ENCODE measurements at places on chromosomes 12 and 14.

DNA sequence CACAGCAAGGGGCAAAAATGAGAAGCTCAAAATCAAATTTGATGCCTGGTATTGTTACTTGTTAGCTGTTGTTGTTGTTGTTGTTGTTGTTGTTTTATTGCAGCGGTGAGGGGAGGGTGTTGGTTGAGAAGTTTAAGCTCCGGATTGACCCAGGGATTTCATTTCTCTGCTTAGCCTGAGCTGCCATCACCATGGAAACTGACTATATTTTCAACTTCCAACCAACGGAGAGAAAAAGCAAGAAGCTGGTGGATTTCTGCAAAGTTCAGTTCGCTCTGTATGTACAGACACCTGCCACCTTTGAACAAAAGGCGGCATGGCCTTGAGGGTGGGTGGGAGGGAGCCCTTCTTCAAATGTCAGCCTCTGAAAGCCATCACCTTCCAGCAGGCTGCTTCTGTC, 194.5 kb upstream of the NOS1 start:
- no peak for DNase-seq

DNA sequence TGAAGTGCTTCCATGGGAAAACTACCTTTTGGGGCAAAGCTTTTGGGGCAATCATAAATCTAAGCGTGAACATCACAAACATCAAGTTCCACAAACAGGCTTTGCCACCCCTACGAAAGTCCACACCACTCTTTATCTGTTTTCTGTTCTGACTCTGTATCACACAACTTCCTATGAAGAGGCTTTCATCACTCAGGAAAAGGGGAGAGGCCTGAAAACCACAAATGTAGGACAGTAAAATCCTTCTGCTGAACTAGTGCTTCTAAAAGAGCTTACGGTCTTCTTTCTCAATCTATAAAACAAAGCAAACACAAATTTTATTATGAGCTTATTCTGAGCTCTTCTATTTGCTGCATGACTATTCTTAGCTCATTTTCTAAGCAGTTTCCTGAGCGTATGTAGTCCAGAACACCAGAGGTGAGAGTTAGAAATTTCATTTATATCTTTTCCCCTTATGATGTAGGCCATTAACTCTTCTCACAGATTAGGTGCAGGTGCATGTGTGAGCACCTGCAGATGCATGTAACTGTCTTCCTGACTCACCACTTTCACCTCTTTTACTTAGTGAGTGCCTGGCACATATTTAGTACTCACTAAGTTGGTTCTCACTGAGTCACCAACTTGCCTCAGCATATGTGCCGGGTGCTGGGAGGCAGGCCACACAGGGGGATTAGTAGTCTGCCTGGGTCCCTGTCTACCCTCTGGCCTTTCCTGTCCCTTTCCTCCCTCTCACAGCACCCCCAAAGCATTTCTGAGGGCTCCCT, 32.9 kb upstream of the SYCP3 start:
- DNase-seq: peak; percentile 91

GRCh38 chr12:64650762-64651161, 40.5 kb downstream of the RASSF3 start:
- DNase-seq: no peak

DNA sequence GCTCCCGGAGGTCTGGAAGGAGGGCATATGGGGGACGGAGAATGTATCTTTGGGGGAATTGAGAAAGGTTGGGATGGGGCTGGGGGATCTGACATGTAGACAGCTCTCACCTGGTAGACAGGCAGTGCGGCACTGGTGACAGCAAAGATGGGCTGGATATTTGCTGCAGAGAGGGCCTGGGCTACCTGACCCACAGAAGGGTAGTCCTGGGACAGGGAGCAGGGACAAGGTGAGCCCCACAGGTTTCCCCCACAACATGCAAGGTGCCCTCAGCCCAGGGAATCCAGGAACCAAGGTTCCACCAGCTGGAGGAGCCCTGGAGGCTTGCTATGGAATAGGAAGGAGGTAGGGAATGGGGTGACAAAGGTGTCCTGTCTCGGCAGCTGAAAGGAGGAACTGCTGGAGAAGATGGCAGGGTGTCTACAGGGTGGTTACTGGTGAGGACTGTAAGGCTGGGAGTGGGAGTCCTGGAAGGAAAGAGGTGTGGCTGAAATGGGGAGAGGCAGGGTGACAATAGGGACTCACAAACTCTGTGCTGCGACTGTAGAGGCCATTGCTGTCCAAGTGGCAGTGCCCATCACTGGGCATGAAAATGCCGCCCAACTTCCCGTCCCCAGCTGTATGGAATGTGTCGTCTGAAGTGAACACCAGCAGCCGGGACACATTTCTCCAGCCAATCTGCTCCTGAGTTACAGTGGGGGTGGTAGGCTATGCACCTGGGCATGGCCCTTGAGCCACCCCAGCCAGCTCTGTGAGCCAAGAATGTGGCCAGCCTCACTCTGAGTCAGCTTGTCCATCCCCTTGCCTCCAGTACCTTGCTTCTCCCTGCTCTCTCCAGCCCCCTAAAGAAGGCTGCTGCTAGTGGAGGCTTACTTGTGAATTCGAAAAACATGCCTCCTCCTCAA, 11.3 kb downstream of the ITGB7 start:
- no peak for DNase-seq

- no peak for DNase-seq
Measured at GRCh38 chr12:115466076-115466475, 782.1 kb upstream of the TBX3 start.

- no peak for DNase-seq
Measured at GRCh38 chr14:78975734-78976133, 805.6 kb downstream of the NRXN3 start.

DNA sequence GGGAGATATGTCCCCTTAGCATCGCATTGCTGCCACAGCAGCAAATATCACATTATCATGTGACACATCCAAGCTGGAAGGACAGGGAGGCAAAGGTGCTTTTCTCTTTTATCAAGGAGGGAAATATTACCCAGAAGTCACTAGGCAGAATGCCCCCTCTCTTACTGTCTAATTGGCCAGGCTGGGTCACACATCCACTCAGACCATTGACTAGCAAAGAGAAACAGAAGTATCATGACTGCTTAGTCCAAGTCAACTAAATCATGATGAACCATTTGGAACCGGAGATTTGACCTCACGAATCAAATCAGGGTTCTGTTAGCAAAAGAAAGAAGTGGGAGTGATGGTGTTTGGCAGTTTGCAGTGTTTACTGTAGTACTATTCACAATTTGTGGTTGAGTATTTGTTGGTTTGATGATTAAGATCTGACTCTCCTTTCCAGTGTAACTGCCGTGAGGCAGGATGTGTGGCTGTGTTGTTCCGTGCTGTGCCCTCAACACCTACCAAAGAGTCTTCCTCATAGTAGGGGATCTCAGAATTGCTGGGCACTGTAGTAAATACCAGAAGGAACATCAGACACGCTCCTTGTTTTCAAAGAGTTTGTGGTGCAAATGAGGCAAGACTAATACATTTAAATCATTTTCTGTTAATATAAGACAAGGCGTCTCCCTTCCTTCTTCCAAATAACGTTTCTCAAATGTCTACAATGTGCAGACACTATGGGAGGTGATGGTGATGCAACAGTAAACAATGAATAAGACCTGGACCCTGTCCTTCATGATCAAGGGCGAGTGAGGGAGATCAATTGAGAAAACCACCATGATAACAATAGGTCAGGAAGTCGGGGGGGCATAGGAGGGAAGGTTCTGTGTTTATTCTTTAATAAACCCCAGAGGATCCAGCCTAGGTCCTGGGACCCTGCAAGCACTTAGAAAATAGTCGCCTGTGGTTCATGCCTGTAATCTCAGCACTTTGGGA, 194.4 kb upstream of the CRY1 start:
- no peak for DNase-seq

- peak; percentile 95 for DNase-seq
Measured at GRCh38 chr12:29242921-29243431, 93.9 kb downstream of the FAR2 start.

GRCh38 chr14:72818998-72819397, 74.9 kb downstream of the DPF3 start:
- DNase-seq: no peak

- DNase-seq: peak; percentile 10
Measured at GRCh38 chr12:2613326-2614073, 181.3 kb upstream of the FKBP4 start.

DNA sequence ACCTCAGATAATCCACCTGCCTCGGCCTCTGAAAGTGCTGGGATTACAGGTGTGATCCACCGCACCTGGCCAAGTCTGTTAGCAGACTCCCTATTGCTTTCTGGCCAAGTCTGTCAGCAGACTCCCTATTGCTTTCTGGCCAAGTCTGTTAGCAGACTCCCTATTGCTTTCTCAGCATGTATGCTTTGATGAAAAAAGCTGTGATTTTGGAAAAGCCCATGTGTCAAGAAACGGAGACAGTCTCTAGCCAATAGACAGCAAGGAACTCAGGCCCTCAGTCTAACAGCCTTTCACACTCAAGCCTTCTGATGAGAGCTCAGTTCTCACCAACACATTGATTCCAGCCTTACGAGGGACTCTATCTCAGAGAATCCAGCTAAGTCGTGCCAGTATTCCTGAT, 158.8 kb upstream of the KRR1 start:
- no peak for DNase-seq

Data from Kasumi-1 (cell line).